ENCODE measurements at places on chromosomes 1 and 21.
A peak's percentile ranks its signal among the peaks of the same experiment; 100 is the strongest.

- DNase-seq: no peak
Observed at GRCh38 chr1:165342587-165342986, 13.9 kb downstream of the LMX1A start.

- DNase-seq: no peak
Observed at GRCh38 chr1:1135339-1136136, 19.6 kb upstream of the C1orf159 start.

DNA sequence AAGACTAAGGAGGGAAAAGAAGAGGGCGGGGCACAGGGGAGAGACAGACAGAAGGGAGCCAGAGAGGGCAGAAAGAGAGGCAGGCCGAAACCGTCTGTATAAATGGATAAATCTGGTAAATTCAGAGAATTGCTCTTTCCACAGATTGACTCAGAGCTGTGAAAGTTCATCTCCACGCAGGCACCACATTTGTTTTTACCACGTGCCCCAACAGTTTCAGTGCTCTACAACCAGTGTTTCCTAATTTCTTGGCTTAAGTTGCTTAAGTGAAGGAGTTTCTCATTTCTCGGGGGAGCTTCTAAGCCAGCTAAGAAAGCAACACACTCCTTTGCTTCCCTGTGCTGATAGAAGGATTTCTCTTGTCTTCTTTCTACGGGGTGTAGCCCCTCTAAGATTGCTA, 87.1 kb downstream of the ENAH start:
- DNase-seq: no peak

GRCh38 chr1:65209005-65209885, 61.2 kb downstream of the AK4 start:
- no peak for DNase-seq

DNA sequence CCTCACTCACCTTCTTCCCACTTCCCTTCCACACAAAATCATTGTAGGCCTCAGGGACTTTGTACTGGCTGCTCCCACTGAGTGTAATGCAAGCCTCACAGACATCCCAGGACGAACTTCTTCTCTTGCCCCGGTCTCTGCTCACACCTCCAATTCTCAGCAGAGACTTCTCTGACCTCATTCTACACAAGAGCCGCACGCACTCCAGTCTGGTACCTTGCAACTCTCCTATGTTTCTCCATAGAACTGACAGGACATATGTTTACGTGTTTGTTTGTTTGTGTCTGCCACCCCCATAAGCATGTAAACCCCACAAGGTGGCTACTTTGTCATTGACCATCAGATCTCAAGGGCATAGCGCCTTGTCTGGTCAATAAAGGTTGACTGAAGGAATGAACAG, 350.8 kb downstream of the AJAP1 start:
- no peak for DNase-seq

DNA sequence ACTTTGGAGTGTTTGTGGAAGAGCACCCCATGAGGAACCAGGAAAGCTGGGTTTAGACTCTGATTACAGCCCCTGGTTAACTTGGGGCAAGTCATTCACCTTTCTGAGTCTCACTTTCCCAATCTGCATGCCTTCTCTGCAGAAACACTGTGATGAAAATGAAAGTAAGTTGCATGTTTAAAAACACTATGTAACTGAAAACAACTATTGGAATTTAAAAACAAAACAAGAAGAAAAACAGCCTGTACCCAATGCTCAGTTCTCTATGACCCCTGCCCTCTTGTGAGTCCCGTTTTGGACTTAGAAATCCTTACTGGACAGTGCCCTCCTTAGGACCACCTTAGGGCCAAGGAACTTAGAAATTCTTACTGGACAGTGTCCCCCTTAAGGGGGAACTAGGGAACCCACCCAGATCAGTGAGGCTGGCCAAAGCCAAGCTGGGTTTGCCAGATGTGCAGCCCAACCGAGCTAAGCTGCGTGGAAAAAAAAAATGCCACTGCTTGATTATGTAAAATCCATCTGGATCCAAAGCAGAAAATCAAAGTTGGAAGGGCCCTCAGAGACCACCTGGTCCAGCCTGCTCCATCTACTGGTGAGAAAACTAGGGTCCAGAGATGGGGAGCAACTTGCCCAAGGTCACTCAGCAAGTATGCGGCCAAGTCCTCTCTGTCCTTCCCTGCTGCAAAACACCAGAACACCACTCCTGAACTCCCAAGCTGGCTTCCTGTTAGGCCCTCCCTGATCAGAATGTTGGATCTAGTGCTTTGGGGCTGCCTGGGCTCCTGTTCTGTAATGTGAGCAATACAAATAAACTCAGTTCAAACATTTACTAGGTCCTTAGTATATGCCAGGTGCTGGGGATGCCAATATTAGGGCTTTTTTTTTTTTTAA, 77.7 kb downstream of the MRPL37 start:
- DNase-seq: no peak

DNA sequence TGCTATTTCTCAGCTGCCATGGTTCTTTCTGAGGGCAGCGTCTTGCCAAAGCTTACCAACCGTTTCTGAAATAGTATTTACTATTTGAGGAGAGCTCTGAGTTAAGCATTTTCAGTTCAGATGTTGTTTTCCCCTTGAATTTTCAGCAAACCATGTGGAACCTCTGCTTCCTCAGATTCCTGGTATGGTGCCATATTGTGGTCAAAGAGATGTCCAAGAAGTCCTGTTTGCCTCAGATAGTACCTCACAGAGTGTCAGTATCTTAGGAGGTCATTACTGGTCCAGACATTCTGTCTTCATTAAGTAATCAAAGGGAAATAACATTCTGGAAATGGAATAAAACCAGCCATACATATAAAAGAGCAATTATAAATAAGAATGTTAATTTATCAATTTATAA, 36.6 kb downstream of the VANGL2 start:
- no peak for DNase-seq

- DNase-seq: no peak
Observed at GRCh38 chr1:213448360-213448759, 397.3 kb downstream of the RPS6KC1 start.

GRCh38 chr21:27793901-27794300, 827.0 kb upstream of the ADAMTS5 start:
- DNase-seq: no peak

DNA sequence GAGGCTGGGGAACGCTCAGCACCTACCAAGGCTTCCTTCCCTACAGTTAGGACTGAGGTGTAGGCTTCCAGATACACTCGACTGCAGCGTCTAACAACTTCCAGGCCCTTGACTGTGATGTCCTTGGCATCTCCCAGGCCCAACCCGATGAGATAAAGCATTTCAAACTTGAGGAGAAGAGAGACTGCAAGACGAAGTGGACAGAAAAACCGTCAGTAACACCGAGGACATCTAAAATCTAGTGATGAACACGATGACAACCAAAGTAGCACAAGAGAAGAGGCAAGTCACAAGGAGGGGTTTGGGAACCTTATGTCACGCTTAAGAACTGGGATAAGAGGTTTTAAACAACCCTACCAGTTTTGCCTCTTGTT, 314 bp downstream of the DPH5 start:
- no peak for DNase-seq

DNA sequence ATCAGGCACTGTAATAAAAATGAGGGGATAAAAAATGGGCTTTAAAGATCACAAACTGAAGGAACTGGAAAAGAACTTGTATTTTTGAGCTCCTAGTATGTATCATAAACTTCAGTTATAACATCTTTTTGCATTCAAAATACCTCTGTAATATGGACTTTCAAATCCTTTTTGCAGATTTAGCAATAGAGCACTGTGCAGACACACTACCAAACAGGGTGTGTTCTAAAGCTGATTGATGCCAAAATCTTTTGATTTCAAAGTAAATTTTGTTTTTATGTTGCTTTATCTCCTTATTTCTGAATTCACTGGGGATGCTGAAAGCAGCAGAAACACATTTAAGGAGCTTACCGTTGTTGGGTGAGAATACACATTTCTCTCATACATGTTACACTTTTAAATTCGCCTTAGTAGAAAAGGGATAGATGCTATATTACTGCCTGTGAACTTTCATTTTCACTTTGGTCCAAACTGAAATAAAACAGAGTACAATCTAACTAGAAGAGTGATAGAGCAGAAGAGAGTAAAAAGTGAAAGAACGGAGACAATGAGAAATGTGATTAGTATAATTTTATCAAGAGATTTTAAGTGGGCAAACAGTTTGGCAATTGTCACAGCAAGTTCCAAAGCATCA, 1126.6 kb downstream of the BRINP3 start:
- DNase-seq: no peak

DNA sequence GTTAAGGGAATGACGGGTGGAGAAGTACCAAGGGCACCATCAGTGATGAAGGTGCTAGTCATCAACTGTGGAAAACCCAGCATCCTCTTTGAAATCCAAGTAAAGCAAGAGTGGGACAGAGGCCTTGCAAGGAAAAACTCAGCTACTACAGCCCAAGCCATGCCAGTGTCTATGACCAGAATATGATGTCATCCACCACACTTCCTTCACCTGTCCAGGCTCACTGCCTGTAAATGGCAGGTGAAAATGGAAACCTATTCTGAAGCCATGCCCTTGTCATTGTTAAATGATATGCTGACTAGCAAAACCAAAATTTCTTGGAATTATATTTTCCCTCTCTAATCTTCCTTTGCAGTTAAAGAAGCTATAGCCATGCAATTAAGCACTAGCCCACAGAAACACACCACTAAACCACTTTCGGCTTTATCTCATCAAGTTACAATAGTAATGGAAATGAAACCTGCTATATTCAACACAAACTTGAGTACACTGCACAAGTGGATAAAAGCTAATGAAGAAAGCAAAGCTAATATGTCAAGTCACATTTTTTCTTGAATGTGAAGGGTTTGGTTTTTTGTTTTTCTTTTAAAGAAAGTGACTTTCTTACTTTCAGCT, 96.3 kb upstream of the RALGPS2 start:
- DNase-seq: no peak

- DNase-seq: no peak
Observed at GRCh38 chr1:119091618-119092017, 48.8 kb downstream of the WARS2 start.

DNA sequence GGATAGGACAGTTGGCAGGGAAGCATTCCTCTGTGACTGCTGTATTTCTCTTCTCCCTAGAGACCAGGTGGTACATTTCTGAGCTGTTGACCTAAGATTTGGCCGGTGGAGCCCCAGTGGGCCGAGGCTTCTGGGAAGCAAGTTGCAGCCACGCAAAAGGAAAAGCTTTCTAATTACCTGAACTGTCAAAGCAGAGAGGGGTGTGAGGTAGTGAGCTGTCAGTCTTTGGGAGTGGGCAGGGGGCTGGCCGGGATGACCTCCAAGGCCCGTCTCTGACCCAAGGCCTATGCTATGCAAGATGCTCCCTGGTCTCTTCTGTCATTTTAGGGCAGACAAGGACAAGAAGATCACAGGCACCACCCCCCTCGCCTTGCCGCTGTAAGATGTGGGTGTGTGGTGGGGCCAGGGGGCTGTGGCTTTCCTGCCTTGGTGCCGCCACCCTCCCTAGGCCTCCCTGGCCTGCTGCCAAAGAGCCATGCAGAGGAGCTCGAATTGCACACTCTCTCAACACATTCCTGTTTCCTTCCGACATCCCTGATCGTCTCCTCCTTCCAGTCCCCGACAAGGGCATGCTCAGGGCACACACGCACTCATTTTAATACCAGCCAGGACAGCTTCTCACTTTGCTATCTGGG, 7.7 kb downstream of the PADI1 start:
- peak; percentile 46 for DNase-seq

DNA sequence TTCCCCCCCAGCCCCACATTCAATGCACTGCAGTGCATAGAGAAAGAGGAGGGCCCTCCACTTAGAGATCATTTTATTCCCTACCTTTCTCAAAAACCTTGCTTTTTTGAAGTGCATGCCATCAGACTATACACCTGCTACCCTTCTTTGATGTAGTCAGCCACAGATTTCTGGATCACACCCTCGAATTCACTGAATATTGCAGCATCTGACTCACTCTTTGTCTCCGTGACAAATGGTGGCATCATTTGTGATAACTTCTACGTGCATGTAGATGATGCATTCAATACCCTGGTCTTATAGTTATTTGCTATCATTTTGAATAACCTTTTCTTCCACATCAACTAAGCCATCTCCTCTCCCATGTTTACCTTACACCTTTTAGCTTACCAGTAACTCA, 310.3 kb upstream of the SGIP1 start:
- no peak for DNase-seq

DNA sequence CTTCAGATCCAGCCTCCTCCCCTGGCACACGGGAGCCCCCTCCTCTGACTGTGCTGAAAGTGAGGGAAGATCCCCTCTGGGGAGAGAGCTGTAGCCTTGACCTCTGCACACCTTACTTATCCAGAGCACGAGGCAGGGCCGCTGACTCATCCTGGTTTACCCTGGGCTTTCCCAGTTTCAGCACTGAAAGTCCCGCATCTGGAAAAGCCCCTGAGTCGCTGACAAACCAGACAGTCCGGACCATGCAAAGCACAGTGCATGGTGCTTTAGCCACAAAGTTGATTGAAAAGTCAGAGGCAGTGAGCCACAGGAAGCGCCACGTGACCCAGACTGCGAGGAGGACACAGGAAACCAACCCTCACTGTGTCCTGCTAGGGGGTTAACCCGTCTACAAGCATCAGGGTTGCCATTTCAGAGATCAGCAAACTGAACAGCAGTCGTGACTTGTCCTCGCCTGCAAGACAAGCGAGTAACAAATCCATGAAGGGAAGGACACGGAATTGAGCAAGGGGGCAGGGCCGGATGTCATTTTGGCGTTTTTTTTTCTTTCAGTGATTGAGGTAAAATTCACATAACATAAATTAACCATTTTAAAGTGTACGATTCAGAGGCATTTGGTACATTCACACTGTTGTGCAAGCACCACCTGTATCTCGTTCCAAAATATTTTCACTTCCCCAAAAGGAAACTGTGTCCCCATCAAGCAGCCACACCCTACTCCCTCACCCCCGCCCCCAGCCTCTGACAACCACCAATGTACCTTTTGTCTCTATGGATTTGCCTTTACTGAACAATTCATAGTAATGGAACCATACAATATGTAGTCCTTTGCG, 19.9 kb upstream of the IFNGR2 start:
- DNase-seq: peak; percentile 66

GRCh38 chr1:170680428-170680827, 16.5 kb downstream of the PRRX1 start:
- no peak for DNase-seq

DNA sequence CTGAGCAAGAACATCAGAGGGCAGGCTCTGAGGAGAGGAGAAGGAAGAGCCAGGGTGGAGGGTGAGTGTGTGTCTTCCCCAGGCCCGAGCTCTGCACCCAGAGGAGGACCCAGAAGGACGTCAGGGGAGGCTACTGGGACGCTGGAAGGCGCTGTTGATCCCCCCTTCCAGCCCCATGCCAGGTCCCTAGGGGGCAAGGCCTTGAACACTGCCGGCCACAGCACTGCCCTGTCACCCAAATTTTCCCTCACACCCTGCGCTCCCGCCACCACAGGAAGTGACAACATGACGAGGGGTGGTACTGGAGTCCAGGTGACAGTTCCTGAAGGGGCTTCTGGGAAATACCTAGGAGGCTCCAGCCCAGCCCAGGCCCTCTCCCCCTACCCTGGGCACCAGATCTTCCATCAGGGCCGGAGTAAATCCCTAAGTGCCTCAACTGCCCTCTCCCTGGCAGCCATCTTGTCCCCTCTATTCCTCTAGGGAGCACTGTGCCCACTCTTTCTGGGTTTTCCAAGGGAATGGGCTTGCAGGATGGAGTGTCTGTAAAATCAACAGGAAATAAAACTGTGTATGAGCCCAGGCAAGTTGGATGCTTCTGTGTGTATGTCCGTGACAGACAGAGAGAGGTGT, 17.1 kb downstream of the BCAN start:
- DNase-seq: no peak

Measured in stimulated activated CD8-positive, alpha-beta memory T cell treated with anti-CD3 and anti-CD28 coated beads, Interleukin-4, amount 100 ng/mL, for 4 hours (primary cell).